ENCODE measurements at places on chromosomes 6 and 20.
A peak's percentile ranks its signal among the peaks of the same experiment; 100 is the strongest.

- DNase-seq: peak; percentile 31
Measured at GRCh38 chr6:33761922-33762629, 15.4 kb upstream of the IP6K3 start.

GRCh38 chr6:17971128-17972073 lies 16.0 kb downstream of the KIF13A start:
- DNase-seq: no peak

GRCh38 chr6:143755301-143755744 lies 77.6 kb downstream of the PHACTR2 start:
- DNase-seq: no peak

DNA sequence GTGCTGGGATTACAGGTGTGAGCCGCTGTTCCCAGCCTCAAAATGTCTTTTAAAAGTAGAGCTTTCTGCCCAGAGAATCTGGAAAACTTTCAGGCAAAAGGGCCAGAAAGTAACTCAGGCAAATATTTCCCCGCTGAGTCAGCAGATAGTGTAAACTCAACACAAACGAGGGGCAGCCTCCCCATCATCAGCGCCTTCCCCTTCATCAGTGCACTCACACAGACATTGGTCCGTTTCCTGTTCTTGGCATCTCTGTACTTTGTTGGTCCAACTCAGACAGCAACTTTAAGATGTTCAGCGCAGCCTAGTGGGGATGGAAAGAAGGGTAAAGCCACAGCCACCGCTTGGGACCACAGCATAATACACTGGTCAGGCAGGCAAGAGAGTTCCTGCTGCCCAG lies 69.5 kb downstream of the CSE1L start:
- no peak for DNase-seq

DNA sequence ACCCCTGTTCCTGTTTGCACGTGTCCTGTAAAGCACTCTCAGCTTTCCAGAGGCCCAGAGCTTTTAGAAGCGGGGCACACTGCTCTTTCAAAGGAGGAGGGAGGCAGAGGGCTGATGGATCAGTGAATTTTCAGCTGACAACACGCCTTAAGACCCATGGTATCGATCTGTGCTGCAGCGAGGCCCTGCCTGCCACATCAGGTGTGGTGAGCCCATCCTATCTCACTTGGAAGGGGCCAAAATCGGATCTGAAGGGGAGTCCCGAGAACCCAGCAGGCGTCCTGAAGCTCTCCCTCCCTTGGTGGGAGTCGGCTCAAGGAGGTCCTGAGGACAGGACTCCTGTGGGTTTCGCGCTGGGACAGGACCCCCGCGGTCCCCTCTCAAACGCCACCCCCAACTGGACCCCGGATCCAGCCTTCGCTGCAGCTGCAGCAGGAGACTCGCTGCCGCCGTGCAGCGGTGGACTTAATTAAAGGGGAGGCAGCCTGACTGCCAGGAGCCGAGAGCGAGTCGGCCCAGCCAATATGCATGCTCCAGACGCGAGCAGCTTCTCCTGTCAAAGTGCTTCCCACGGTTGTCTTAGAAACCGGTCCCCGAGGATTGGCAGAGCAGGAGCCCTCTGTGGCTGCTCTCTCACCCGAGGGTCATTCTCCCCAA lies 580.0 kb upstream of the ZNF337 start:
- no peak for DNase-seq

GRCh38 chr20:60331688-60332300 lies 373.6 kb downstream of the CDH26 start:
- no peak for DNase-seq

DNA sequence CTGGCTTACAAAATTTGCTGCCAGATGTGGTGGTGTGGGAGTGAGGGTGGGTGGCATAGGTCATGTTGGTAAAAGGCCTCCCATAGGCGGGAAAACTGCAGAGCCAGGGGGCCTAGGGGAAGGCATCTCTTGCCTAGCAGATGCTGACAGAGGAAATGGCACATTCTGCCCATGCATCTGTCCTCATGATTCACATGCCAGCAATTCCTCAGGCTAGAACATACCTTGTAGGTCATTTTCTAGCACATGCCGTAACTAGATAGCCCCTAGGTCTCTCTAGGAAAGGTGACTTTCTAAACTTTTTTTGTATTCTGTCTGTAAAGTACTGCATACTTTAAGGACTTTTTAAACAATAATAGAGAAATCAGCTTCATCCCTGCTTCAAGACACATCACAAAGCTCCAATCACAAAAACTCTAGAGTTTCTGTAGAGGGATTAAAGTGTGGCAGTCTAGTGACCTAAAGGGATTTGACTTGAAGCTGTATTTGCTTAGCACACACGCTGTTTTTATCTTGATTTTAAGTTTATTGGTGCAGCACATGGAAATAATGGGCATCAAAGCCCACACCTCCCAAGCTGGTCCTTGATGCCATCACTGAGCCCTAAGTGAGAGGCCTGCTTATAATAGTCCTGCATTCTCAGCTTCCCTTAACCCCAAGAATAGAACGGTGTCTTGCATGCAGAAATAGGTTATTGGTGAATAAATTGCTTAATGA lies 55.2 kb downstream of the ANKEF1 start:
- no peak for DNase-seq

DNA sequence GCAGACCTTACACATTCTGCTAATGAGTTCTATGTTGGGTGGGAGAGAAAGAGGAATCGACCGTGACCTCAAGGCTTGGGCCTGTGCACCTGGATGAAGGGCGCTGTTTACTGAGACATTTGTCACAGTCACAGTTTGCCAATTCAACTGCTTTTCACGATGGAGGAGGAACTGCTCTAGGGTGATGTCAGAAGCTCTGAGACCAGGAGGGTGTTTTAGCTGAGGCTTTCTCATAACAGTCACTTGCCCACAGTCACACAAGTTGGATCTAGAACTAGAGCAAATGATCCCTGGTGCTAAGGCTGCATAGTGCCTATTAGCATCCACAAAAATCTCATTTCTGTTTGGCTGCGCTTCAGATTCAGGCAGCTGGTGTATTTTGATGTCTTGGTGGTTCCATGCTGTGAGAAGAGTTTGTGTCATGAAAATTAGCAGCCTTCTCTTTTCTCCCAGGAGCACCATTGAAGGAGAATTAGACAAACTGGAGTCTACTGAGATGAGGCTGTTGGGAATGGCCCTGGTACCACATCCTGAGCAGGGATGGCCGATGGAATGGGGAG lies 83.3 kb upstream of the TGM3 start:
- DNase-seq: no peak

DNA sequence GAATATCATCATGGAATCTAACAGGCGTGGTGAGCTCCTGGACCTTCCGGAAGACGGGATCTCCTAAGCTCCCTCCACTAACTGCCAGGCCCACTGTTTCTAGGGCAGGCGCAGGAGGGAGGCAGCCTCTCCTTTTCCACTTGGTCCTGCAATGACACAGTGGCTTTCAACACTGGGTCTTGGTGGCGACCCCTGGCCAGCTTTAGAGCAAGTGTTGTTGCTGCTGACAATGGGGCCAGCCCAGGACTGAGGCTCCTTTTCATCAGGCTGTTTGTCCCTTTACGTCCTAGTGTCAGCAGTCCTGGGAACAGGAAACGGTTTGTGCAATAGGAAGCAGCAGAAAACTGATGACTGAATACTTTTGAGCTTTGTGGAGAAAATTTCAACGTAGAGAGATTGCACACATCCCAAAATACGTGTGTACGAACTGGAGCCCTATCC lies 9.7 kb upstream of the QKI start:
- DNase-seq: no peak

DNA sequence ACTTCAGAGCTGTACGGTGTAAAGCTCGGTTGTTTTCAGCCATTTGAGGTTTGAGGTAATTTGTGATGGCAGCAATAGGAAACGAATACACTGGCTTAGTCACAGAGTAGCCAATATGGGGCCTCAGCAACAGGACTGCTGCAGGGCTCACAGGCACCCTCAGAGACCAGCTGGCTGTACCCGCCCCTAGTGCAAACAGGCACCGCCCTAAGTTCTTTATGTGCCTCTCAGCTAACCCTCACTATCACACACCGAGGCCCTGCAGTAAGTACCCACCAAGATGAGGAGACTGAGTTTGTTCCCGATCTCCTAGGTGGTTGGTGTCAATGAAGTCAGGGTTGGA lies 11.2 kb upstream of the SERPINB9 start:
- DNase-seq: no peak

GRCh38 chr6:136927292-136927691 lies 5.2 kb downstream of the SLC35D3 start:
- DNase-seq: no peak

DNA sequence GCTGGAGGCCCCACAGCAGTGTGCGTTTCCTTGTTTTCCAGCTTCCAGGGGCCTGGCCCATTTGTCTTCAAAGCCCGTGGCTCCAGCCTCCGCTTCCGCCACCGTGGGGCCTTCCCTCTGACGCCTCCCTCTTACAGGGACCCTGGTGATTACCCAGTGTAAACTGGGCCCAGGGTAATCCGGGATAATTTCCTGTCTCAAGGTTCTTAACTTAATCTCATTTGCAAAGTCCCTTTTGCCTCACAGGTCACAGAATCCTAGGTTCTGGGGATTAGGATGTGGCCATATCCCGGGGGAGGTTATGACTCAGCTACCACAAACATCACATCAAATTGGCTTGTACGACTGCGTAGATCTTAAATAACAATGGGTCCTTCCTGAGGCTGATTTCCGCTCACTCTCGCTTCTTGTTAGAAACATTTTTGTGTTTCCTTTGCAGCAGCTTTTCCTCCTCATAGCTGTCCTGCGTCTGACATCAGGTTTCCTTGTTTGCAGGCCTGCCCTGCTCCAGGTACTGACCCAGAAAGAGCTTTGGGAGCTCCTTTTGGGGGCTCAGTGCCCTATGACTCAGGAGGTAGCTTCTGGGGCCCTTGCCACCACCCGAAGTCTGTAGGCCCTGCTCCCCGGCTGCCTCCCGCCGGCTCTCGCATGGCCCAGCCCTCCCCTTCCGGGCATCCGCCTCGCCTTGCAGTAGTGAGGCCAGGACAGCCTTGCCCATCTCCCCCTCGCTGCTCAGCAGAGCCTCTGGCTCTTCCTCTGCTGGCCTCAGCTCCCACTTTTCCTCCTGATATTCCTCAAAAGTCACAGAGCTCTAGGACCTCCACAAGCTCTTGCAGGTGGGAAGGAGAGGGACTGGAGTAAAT lies 100.5 kb downstream of the ERMARD start:
- no peak for DNase-seq

DNA sequence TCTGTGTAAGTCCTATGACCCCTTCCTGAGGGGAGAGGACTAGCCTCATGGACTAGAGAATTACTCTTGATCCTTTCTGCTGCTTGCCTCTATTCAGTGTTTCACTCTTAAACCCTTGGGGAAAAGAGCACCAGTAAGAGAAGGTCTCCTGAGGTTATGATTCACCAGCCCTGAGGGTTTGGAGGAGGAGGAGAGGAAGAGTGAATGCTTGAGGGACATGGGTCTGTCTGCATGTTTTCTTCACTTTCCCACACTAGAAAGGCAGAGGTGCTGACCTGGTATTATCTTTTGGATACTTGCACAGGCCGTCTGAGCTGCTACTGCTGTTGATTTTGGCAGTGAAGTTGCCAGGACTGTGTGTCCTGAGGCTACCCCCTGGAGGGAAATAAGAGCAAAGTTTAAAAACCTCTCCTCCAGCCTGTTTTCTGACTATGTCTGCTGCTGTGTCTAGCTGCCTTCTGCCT lies 78.3 kb downstream of the CD109 start:
- DNase-seq: no peak

DNA sequence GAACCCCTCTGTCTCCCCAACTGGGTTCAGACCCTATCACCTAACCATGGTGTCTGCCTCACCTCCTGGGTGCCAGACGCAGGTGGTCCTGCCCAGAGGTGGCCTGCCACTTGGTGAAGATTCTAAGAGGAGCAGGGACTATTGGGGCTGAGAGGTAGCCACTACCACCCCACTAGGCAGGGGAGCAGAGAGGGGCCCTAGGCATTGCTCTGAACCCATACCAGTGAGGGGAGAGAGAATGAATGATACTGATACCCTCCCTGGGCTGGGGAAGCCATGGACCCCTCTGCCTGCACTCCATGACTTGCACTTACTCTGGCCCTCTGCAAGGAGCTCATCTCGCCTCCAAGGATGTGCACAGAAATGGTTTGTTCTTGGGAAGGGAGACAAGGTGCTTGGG lies 31.7 kb upstream of the SPDEF start:
- no peak for DNase-seq

GRCh38 chr6:48183178-48183577 lies 72.2 kb upstream of the PTCHD4 start:
- DNase-seq: no peak

DNA sequence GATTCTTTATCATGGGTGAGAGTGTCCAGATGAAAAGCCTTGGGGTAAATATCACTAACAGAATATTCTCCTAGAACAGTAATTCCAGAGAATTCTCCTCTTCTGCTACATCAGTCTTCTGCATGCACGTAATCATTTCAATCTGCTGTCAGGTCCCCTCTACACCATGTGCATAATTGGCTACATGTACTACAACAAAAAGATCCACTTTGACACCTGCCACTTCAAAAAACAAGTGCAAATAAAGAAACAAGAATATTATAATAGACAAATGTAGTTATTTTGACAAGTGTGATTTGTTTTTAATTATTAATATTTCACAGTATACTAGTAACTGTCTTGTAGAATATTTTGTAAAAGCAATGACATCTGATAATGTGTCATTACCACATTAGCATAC lies 154.2 kb downstream of the SAMD5 start:
- DNase-seq: no peak

DNA sequence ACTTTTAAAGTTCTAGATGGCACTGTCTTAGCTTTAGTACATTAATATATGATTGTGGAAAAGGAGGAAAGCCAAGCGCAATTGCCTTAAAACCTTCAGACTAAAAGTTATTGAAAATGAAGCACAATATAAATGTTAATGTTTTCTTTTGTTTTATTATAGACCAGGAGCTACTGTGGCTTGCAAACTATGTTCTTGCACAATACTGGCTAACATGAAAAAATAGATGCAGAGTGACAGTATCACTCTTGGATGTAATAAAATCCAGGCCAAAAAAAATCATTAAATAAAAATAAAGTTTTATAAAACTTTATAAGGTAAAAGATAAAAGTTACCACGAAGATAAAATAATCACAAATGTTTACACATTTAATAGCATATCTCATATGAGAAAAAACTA lies 18.3 kb upstream of the PLN start:
- no peak for DNase-seq

GRCh38 chr6:53956068-53956711 lies 155.1 kb upstream of the MLIP start:
- no peak for DNase-seq

- no peak for DNase-seq
Measured at GRCh38 chr6:87716928-87717614, 15.0 kb upstream of the AKIRIN2 start.

GRCh38 chr6:109059571-109060021 lies 35.0 kb downstream of the SESN1 start:
- no peak for DNase-seq

DNA sequence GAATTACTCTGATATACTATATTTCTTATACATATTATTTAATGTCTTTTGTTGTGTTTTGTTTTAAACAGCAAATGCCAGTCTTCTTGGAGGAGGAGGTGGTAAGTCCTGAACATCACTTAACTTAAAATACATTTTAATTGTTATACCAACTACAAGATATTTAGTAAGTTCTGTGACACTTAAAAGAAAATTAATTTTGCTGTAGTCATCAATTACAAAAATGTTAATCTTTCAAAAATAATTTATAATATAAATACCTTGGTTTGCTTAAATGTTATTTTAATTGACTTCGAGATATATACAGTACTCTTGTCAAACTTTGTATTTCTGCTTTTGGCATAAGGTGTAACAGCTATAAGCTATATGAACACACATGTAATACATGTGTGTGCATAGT lies 156.0 kb upstream of the FLRT3 start:
- no peak for DNase-seq

GRCh38 chr6:132728616-132729015 lies 14.8 kb upstream of the VNN1 start:
- no peak for DNase-seq

All from activated CD4-positive, alpha-beta T cell treated with anti-CD3 and anti-CD28 coated beads, Interleukin-2, amount 50 U/mL, for 1 hour (primary cell).